NCI-H2107 (cell line): ENCODE measurements at places on chromosomes 1 and 21.

GRCh38 chr21:45788637-45789506 lies 145.3 kb downstream of the PCBP3 start:
- no peak for DNase-seq

DNA sequence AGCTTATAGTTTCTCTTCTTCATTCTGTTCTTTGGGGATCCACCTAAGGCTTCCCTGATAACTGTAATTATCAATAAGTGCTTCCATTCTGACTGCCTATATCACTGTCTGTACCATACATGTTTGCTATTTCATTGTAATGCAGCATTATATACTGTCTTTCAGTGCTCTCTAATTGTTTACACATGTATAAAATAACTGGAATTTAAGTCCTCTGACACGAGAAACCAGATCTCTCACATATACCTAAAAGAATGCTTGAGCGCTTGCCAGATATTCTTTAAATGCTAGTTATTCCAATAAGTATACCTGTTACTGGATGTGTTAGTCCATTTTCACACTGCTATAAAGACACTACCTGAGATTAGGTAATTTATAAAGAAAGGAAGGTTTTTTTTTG lies 34.7 kb downstream of the CELF3 start:
- DNase-seq: no peak

DNA sequence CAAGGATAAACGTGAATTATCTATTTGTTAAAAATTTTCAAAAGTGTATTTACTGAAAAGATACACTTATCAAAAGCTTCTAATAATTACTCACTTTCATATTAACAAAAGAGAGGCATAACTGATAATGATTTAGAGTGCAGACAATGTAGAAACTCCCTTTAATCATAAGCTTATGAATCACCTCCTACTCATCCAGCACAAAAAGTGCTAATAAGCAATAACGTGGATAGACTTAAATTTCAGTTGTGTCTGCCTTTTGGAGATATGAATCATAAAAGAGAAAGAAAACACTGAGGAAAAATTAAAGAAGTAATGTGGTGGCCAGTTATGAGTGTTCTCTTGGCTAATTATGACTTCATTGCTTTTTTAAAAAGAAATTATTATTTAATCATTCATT lies 827.6 kb upstream of the B3GALT2 start:
- no peak for DNase-seq

GRCh38 chr1:30787266-30787665 lies 29.7 kb upstream of the LAPTM5 start:
- DNase-seq: no peak

DNA sequence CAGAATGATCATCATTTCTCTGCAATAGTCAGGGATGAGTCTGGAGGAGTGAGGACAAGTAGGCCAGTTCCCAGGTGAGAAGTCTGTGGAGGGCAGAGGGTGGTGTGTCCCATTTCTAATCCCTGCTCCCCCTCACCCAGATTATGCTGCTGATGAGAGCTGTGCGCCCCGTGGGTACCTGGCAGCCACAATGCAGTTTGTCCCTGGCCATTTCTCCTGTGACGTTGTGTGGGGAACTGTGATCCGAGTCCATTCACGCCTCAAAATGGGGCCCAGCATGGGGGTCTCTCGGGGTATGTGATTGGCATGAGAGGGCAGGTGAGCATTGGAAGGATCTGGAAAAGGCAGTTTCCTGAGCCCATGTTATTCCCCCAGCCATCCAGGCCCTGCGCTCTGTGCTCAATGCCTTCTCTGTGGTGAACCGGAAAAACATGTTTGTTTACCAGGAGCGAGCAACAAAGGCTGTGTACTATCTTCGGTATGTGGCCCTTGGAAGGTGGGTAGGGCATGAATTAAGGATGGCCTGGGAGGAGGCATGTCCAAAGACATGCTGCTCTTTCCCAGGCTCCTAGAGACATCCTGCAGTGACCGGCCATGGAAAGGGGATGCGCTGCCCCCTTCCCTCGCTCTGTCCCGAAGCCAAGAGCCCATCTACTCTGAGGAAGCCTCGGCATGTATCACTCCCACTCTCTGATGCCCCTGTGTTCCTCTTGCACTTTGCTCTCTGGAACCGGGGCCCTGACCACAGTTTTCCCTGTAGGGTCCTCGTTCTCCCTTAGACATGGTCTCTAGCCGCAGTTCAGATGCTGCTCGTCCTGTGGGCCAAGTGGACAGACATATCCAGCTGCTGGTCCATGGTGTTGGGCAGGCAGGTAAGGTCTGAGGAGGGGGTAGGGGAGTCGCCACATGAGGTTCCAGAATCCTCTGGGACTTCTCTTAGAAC lies 16.4 kb downstream of the HYI start:
- no peak for DNase-seq

DNA sequence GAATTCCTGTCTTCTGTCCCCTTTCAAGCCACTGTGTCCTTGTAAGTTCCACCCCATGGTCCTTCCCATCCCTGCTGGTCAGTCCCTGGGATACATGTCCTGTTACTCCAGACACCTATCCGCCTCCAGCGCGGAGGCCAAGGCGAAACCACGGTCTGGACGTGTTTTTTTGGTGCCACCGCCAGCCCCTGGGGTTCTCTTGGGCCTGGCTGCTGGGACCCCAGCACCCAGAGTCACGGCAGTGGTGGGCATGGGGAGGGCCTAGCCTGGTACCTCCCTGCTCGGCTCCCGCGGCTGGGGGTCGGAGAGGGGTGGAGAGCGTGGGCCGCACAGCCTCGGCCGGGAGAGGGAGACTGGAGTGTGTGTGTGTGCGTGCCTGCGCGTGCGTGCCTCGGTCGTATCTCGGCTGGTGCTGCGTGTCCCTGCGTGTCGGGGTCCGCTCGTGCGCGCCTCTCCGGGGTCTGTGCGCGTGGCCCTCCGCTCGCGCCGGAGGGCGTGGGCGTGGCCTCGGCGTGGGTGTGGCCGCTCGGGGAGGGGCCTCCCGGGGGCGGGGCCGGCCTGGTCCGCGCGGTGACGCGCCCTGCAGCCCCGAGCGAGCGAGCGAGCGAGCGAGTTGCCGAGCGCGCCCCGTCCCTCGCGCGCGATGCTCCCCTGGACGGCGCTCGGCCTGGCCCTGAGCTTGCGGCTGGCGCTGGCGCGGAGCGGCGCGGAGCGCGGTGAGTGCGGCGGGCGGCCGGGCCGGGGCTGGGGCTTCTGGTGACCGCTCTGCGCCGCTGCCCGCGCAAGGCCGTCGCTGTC lies at the start of gene VWA1:
Gene VWA1, plus strand, starts transcription at position 585 of the 798 bp plus-strand sequence. Its CDS starts 59 bp downstream, at position 644.
- no peak for DNase-seq

DNA sequence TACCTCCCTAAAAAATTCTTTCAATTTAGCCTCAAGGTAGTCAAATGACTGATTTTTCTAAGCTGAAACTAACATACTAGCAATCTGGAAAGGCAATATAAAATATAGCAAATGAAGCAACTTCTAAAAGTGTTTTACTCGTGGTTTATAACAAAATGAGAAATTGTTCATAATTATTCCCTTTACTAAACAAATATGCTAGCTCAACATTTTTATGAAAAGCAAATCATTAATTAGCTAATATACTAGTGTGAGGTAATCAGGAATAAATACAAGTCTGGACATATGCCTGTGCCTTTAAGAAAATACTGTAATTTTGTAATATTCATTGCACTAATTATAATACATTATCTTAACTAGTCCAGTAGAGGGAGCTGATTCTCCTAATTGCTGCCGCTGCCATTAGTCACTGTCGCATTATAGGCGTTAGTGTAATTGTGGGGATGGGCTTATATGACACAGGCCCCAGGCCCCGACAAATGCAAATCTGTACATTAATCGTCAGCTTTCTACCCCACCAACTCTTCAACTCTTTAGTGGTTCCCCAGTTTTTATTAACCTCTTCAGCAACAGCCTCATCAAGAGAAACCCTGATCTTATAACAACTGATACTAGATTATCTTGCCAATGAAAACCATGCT lies 160.9 kb downstream of the GABPA start:
- peak; percentile 5 for DNase-seq

- DNase-seq: no peak
Observed at GRCh38 chr21:22319435-22319834, 1321.2 kb downstream of the NCAM2 start.

DNA sequence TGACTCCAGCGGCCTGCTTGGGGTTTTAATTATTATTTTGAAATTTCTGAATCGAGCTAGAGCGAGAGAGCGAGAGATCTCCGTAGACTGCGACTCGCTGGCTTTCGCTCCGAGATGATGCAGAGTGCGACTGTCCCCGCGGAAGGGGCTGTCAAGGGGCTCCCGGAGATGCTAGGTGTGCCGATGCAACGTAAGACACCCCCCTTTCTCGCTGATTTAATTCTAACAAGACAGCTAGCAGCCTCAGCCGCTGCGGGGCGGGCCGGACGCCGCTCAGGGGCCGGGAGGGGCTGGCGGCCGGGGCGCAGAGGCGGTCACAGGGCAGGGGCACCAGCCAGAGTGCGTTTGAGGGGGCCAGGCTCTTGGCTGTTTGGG lies 339 bp downstream of the LHX4 start:
- DNase-seq: no peak

DNA sequence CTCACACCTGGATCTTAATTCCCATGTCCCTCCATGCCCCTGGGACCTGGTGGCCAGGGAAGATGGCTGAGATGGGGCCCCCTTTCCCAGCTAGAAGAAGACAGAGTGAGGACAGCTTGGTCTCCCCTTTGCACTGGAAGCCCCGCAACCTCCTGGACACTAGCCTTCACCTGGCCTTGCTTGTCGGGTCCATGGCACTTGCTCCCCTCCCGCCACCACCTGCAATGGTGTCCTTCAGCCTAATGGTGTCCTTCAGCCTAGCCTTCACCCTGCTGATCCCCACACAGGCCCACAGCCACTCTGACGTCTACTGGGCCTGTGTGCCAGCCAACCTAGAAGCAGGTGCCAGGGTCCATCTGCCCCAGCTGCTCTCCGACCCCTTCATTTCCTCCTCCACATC lies 45.9 kb upstream of the EDN2 start:
- no peak for DNase-seq

DNA sequence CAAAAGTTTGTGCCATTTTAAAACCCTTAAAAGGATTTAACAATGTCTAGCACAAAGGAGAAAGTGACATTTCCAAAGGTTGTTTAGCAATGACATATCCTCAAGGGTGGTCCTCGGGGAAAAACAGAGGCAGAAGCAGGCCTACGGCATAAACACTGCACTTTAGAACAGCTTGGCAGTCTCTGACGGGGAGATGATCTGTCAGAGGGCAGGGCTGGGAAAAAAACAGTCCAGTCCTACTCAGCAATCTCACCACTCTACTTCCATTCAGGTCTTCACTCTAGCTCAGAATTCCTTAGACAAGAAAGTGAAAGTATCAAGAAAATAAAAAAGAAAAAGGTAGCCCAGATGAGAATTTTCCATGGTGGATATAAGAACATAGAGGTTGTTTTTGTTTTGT lies 4.1 kb downstream of the CRYZ start:
- DNase-seq: no peak

- no peak for DNase-seq
Observed at GRCh38 chr1:23456226-23456625, 27.8 kb downstream of the ASAP3 start.

DNA sequence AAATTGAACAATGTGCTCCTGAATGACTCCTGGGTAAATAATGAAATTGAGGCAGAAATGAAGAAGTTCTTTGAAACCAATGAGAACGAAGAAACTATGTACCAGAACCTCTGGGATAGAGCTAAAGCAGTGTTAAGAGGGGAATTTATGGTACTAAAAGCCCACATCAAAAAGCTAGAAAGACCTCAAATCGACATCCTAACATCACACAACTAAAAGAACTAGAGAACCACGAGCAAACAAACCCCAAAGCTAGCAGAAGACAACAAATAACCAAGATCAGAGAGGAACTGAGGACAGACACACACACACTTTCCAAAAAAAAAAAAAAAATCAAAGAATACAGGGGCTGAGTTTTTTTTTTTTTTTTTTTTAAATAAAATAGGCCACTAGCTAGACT lies 564.2 kb downstream of the SMYD3 start:
- no peak for DNase-seq

GRCh38 chr1:22784737-22785136 lies 74.1 kb downstream of the EPHB2 start:
- no peak for DNase-seq

DNA sequence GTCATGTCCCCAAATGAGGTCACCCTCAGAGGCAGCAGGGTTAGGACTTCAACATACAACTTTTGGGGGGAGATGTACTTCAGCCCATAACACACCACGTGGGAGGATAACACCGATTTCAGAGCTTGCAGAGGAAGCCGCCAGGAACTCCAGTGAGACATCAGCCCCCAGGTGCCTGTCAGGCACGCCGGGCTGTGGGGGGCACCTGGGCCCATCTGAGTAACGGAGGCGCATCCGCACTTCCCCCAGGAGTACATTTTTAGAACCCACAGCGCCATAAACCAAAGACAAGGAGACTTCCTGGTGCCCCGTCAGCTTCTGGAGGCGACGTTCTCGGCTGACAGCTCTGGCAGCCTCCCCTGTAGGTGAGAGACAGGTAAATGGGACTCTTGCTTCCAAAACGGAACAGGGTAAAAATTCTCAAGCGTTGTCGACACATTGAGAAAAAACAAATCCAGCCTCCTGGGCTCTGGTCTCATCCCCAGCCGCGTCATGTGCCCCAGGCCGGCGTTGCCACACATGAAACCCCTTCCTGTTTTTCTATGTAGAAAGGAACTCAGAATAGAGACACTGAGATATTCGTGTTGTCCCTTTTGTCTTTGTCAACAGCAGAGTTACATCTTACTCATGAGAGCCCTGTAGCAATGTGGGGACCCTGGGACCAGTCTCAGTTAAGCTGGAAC lies 93.3 kb downstream of the PDE9A start:
- DNase-seq: no peak

DNA sequence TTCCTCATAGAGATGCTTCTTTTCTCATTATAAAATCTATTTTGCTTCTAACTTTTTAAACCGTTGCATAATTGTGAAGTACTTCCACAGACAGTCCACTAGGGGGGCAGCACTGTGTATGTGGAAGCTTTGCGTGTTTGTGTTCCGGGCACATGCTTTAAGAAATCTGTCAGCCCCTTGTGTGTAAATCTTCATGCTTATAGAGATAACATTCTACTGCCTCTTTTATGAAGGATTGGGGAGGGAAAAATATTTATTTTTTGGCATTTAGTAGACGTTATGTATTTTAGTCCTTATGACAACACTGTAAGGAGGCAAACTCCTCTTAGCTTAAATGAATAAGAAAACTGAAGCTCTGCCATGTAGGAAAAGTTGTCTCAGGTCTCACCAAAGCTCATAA lies 157.3 kb upstream of the PTGFR start:
- DNase-seq: no peak

DNA sequence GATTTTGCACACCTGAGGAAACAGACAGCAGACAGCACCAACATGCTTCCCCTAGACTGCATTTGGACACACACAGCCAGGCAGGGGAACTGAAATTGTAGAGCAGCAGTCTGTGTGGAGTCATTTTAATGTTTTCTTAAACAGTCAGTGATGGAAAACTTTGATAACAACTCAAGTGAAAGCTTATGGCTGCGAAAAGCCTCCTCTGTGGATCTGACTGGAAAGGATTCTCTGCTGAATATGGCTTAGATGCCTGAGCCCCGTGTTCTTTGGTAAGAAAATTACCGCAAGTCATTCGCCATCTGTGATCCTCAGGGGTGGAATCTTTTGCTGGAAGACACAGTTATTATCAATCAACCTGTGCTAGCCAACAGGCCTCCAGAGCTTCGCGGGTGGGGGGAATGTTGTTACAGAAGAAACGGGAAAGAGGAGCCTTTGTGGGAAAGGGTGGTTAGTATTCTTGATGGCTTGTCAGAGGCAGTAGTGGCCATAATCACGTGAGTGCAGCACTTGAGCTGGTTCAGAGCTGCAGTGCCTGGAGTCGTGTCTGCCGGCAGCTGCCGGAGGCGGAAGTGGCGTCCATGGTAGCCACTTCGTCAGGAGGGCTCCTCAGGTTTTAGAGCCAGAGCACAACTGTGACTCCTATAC lies 204.7 kb downstream of the ST6GALNAC3 start:
- DNase-seq: no peak

GRCh38 chr1:177984761-177985160 lies 14.9 kb upstream of the SEC16B start:
- DNase-seq: no peak
